SHP77 treated with DMSO at 0.1 percent for 48 hours (cell line): ENCODE measurements at places on chromosomes 13 and 19.

- no peak for DNase-seq
Measured at GRCh38 chr19:52335768-52336116, 301 bp upstream of the ZNF610 start.

DNA sequence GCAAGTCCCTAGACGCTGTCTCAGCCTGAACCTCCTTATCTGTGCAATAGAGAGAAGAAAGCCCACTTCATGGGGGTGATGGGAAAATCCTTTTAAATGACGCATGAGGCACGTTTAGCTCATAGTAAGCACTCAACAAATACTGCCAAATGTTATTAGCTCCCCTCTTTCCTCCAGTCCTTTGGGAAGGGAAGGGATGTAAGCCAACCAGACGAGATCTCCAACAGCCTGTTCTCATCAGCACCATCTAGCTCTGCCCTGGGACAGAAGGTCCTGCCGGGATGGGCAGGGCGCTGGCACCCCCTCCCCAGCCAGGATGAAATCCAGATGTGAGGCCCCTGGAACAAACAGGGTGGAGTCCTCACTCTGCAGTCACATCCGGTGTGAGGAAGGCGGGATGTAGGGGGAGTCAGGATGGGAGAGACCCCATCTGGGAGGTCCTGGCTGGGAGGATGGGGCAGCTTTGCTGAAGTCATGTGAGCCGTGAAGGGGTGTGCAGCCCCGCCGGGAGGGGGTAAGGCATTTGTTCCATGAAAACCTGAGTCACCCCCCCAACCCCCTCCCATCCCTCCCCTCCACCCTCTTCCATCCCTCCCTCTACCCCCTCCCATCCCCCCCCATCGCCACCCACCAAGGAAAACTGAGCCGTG is 4.6 kb downstream of the S1PR2 start:
- DNase-seq: no peak

DNA sequence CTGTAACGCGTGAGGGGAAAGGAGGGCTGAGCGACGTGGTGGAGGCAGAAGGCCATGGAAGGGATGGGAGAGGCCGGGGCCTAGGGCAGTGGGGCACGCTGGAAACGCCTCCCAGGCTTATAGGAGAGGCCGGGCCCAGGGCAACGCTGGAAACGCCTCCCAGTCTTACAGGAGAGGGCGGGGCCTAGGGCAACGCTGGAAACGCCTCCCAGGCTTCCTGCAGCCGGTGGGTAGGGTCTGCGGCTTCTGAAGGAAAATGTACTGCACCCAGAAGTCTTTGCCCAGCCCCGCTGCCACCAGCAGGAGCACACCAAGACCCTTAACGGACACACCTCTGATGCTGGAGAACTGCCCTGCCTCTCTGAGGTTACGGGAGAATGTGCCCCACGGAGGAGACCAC is 9.1 kb downstream of the CACTIN start:
- DNase-seq: no peak

DNA sequence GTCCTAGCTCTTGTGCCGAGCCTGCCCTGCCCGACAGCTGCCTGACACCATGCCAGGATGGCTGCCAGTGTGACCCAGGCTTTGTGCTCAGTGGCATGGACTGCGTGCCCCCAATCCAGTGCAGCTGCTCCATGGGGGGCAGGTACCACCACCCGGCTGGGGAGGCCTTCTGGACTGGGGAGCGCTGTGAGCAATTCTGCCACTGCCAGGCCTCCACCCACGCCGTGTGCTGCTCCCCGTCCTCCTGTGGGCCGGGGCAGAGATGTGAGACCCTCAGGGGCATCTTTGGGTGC is 9.4 kb upstream of the FXYD3 start:
- no peak for DNase-seq

DNA sequence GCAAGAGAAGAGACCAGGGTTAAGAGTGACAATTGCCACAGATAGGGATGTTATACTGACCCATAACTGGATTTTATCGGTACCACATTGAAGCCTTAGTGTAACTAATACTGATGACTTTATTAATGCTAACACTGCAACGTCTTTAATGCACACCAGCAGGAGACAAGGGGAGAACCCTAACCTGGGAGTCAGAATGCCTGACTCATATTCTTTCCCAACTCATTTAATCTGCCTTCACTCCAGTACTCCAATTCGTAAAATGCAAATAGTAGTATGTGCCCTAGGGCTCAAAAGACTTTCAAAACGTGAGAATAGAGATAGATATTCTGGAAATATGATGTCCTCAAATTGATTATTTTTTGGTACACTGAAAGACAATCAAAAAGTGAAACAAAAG is 62.4 kb downstream of the GPC6 start:
- no peak for DNase-seq

DNA sequence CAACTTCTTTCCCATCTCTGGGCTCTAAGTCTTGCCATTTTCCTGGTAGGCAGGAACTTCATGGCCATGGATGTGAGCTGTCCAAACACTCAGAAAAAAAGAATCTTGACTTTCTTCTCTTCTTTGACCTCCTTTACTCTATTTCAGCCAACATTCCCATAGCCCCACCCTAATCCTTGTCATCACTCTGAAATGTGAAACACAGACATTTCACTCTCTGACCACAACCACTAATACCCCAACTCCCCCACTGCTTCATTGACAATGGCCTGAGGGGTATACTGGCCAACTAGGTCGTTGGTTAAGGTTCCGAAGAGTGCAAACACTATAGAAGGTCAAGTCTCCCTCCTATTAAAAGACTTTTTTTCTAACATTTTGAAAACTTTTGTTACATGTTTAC is 4.7 kb upstream of the CYP2A13 start:
- no peak for DNase-seq

GRCh38 chr13:36298535-36299068 is 988 bp upstream of the CCDC169 start:
- DNase-seq: no peak

GRCh38 chr19:4472174-4472974 is at the start of gene HDGFL2:
TSS of gene HDGFL2 (plus strand) at chr19:4472297. CDS start at chr19:4472351, 54 bp downstream.
- DNase-seq: no peak

DNA sequence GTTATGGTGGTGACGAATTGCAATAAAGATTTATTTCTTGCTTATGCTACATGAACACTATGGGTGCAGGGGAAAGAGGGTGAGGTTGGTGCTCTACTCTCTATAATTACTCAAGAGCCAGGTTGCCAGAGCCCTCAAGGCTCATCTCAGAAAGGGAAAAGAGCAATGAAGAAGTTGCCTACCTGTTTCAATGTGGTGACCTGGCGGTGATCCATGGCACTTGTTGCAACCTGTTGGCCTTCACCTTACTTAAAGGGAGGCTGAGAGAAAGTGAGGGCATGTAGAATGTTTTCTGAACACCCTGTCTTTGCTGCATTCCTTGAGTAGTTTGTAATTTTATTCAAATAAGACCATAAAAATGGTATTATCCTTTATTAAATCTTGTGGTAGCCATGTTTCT is 394.4 kb downstream of the GPC6 start:
- DNase-seq: no peak

- DNase-seq: no peak
Measured at GRCh38 chr19:45805719-45806118, 9.4 kb downstream of the RSPH6A start.

- DNase-seq: no peak
Measured at GRCh38 chr13:80572923-80573316, 232.0 kb upstream of the SPRY2 start.

GRCh38 chr13:83414393-83414792 is 467.9 kb downstream of the SLITRK1 start:
- no peak for DNase-seq

- no peak for DNase-seq
Measured at GRCh38 chr19:54011507-54012211, 20.2 kb downstream of the CACNG6 start.

DNA sequence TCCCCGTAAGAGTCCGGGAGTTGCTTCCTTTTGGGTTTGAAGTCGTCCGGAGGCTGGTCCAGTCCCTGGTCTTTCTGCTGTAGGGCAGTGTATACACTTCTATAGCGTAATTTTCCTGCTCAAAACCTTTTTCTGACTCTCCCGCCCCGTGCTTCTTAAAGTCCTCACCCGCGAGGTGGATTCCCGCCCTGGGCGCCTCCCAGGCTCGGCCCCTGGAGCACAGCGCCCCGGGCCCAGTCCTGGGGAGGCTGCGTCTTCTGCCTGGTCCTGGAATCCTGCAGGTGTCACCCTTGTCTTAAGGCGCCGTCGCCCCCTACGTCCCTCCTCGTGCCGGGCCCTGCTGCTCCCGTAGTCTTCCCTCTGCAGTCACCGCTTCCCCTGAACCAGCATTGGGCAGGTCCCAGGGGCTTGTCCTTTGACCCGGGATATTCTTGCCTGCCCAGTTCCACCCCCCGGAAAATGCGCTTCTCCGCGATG is 34.4 kb upstream of the ZNF808 start:
- no peak for DNase-seq

- DNase-seq: no peak
Measured at GRCh38 chr13:98446234-98446621, 130.7 kb downstream of the STK24 start.

DNA sequence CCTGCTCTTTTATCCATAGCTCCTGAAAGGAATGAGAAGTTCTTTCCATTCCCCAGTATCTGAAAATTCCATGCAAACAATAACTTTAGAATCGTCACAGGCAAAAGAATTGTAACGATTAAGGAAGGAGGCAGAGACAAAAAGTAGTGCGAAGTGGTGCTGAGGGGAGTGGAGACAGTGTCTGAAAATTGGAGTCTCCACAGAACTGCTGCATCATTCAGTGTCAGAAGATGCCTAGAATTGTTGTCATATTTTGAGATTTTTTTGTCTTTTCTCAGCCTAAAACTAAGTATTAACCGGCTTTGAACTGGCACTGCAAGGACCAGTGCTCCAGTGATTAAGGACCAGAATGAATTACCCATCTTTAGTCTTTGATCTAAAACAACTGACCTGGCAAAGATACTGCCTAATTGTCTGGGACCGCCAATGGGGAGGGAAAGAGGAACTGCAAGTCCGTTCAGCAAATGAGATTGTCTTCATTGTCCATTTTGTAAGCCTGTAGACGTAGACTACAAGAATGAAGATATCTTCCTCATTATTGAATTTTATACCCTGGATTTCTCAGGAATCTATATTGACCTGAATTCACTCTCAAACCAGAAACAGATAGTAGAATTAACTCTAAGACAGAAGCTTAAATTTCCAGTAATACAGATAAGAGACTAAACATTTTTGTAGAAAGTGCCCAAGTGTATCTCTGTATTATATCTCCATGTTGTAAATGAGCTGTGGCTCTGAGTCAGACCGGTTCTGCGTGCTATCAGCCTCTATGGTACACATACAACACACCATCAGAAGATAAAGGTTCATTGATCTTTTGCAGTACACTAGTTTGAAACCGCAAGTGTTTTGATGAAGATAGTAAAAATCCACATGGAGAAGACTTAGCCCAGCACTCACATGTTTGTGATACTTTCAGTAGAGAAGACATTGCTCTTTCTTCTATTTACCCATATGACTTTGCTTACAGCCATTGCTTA is 293.2 kb downstream of the EFNB2 start:
- DNase-seq: no peak

- DNase-seq: no peak
Measured at GRCh38 chr13:24452044-24452443, 60.5 kb downstream of the PARP4 start.

DNA sequence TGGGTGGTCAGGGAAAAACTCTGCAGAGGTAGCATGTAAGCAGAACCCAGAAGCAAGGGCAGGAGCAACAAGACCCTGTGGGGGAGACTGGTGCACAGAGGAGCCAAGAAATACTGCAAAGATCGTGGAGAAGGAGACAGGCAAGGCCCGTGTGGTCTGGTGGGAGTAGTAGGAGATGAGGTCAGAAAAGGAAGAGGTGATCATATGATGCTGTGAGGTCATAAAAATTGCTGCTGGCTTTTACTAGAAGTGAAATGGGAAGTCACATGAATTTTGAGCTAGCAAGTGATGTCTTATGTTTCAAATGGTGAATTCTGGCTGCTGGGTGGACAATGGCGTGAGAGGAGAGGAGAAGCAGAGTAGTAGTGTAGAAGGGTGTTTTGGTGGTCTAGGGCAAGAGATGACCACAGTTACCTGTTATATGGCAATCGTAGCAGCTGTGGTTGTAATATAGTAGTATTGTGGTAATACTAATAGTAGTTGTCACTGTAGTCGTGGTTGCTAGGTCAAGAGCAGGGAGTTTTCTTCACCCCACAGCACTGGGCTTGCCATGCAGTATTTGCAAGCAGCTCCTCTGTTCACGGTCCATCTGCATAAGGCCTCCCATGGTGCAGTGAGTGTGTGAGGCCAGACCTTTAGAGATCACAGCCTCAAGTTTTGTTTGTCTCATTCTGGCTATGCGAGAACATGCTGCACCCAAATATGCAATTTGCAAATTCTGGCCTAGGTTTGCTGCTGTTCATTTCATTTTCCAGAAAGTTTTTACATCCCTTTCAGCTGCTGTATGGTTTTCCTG is 205.0 kb downstream of the TSHZ3 start:
- DNase-seq: no peak

DNA sequence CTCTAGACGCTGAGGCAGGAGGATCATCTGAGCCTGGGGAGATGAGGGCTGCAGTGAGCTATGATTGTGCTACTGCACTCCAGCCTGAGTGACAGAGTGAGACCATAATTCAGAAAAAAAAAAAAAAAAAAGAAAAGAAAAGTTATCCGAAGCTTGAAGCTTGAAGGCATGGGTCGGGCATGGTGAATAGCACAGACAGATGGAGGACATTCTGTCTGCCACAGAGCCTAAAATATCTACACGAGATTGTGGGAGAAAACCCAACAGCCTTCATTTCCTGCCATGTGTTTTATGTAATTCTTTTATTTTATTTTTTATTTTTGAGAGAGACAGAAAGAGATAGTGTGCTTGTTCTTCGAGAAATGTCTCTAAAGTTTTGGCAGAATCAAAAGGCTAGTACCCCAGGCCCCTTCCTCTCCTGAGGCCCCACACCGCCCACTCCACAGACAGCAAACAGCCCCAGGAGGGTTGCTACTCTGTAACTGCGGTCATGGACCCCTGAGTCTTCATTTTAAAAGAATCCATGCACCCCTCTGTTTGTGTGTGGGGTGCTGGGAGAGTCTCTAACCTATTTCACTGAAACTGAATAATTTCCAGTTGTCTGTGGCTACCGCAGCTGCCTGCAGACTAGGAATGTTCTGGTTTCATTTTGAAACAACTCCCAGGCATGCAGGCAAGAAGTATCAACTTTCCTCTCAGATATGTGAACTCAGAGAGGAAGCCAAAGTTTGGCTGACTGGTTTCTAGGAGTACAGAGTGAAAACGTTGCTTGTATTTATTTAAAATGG is 38.4 kb upstream of the RCBTB2 start:
- no peak for DNase-seq

DNA sequence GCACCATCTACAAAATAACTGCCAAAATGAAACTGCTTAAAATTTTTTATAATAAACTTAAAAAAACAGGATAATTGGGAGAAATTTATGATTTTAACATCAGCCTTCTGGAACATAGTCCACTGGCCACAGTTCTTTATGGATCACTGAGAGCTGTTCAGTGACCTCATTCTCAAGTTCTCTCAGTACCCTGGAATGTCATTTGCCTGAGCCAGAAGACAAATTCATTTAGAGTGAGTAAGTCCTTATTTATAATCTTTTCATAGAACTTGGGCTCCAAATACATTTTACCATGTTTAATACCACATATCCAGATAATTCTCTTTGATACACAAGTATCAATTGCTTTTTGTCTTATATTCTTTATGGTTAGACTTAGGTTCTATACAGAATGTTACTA is 87.6 kb downstream of the CAB39L start:
- DNase-seq: no peak
